ENCODE measurements at places on chromosomes 7 and 10.
A peak's percentile ranks its signal among the peaks of the same experiment; 100 is the strongest.

- peak; percentile 67 for DNase-seq
Measured at GRCh38 chr7:144437370-144438191, 34.1 kb upstream of the NOBOX start.

GRCh38 chr10:76119515-76119914 is 688.1 kb downstream of the LRMDA start:
- no peak for DNase-seq

GRCh38 chr7:42980084-42980483 is 47.9 kb downstream of the MRPL32 start:
- DNase-seq: no peak

- DNase-seq: no peak
Measured at GRCh38 chr7:154676422-154677073, 326.4 kb downstream of the PAXIP1 start.

DNA sequence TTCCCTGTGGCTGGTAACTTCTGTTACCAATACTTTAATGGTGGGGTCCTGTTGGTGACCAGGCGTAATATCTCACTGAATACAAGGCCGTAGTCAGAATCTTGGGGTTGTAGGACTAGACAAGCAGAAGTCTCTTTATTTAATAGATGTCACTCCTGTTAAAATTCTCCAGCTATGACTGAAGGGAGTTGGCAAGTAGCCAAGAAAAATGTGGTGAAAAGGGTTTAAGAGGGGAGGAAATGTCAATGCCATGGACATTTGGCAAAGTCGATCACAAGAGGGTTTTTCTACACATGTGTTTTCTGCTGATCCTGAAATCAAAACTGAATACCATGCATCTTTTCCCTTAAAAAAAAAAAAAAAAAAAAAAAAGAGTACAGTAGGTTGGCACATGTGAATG is 533.5 kb downstream of the AUTS2 start:
- DNase-seq: no peak

DNA sequence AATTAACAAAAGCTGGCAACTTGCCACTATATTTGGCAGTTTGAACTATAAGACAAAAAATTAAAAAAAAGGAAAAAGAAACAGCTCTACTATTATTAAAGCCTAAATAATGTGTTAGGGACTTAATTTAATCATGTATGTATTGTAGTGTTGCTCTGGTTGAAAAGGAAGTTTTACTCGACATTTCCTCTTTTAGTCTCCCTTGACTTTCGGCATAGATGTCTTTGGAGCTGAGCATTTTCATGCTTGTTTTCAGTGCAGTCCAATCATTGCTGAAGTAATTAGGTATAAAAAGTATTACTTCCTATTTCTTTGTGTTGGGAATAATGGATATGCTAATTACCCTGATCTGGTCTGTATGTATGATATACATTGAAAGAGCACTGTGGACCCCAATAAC is 216.8 kb upstream of the KLF6 start:
- DNase-seq: peak; percentile 59

GRCh38 chr7:87330942-87331341 is 14.5 kb upstream of the CROT start:
- DNase-seq: no peak

- no peak for DNase-seq
Measured at GRCh38 chr7:19118636-19119371, 1.4 kb upstream of the TWIST1 start.

- no peak for DNase-seq
Measured at GRCh38 chr7:66556549-66557213, 72.0 kb upstream of the KCTD7 start.

- DNase-seq: no peak
Measured at GRCh38 chr10:62844280-62845011, 28.3 kb upstream of the EGR2 start.

DNA sequence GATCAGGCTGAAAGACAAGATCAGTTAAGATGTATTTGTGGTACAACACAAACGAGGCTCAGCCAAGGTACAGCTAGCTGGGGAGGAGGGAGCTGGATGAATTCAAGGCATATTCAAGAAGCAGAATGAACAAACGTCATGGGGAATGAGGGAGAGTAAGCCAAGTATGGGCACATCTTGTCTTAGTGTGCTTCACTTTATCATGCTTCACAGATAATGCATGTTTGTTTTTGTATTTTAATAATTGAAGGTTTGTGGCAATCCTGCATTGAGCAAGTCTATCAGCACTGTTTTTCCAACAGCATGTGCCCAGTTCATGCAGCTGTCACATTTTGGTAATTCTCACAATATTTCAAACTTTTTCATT is 135.4 kb downstream of the HIBADH start:
- DNase-seq: no peak

DNA sequence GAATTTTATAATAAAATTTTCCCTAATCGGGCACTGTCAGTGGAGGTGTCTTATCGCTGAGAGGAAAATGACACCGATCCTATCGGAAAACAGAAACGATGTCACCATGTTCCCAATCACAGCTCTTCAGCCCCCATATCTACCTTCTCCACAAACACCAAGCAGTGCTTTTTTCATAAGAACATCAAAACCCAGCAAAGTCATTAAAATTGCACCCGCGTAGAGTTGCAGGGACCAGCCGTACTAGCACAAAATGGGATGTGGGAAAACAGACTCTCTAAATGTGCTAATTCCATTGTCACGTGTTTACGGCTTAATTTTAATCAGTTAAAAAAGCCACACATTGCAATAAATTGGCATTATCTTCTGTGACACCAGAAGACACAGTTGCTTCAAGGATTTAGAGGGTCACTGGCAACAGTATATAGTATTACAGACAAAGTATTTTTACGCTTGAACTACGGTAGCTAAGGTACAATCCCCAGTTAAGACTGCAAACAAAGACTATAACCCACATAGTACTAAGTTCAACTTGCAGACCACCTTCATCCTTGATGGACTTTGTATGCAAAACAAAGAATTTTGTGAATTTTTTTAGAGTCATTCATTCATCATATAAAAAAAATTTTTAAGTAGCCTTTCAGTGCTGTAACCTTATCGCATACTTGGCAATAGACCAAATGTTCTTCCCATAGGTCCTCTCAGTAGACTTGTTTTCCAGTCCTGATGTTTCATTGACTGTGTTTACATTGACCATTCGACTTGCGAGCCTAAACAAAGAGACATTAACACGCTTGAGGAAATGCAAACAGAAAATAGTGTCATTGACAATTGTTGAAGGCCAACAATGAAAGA is 116.0 kb downstream of the VTI1A start:
- DNase-seq: no peak

Measured in suppressor macrophage (primary cell).